ENCODE measurements at places on chromosomes 3 and 15.

DNA sequence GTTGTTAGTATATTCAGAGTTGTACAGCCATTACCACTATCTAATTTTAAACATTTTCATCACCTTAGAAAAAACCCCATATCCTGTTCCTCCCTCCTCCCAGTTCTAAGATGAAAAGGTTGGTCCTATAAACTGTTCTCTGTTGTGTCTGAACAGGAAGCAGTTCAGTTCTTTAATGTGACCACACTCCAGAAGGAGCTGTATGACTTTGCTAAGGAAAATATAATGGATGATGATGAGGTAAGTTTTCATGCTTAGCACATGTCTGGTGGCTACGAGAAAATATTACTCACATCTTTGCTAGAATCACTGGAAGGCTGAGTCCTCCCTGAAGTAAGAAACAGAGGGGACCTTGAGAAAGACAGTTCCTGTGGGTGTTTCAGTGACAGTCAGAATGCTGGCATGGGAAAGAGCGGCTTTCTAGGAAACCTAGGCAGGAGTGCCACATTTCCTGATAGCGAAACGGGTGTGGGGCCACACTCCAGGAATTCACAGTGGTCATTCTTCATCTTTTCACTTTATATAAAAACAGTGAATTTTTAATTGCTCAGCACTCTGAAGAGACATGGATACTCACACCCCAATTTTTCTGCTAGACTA is 20.3 kb downstream of the CRTAP start:
- DNase-seq, result no peak

DNA sequence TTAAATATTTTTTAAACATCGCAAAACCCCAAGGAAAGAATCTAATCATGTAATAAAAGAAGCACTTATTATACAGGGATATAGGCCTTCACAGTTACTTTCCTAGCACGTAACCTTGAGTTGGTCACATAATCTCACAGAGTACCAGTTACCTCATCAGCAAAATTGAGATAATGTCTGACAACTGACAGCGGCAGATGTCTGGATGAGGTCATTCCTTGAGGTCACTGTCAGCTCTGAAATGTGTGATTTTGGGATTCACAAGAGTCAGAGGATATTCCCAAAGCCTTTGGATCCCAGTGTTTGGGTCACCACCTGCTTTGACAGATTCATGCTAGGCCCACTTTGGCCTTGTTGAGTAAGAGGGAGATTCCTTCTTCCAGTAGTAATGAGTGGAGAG is 151.4 kb upstream of the SEMA6D start:
- DNase-seq, result no peak

- no peak for DNase-seq
Measured at GRCh38 chr3:135719449-135719848, 246.1 kb upstream of the PPP2R3A start.

GRCh38 chr15:70306081-70306480 is 208.4 kb upstream of the TLE3 start:
- DNase-seq, result no peak

DNA sequence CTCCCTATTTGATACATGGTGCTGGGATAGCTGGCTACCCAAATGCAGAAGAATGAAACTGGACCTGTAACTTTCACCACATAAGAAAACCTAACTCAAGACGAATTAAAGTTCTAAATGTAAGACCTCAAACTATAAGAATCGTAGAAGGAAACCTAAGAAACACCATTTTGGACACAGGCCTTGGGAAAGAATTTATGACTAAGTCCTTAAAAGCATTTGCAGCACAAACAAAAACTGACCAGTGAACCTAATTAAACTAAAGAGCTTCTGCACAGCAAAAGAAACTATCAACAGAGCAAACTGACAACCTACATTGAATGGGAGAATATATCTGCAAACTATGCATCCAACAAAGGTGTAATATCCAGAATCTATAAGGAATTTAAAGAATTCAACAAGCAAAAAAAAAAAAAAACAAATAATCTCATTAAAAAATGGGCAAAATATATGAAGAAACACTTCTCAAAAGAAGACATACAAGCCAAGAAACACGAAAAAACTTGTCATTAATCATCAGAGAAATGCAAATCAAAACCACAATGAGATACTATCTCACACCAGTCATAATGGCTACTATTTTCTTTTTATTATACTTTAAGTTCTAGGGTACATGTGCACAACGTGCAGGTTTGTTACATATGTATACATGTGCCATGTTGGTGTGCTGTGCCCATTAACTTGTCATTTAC is 37.0 kb downstream of the HDGFL3 start:
- DNase-seq, result no peak

- no peak for DNase-seq
Measured at GRCh38 chr3:10438902-10439610, 66.3 kb downstream of the ATP2B2 start.

DNA sequence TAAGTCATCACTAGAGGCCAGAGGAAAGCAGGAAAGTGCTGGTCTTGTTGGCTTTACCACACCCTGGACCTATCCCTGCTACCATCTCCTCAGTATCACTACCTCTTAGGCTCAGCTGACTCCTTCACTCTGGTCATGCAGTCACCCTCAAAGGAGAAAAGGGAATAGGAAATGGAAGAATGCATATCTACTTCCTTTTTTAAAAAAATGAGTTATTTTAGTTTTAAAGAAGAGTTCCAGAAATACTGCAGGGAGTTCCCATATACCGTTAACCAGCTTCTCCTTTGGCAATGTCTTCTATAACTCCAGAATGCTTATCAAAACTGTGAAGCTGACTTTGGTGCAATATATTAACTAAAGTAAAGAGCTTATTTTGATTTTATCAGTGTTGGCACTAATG is 688.6 kb downstream of the DIPK2A start:
- no peak for DNase-seq

DNA sequence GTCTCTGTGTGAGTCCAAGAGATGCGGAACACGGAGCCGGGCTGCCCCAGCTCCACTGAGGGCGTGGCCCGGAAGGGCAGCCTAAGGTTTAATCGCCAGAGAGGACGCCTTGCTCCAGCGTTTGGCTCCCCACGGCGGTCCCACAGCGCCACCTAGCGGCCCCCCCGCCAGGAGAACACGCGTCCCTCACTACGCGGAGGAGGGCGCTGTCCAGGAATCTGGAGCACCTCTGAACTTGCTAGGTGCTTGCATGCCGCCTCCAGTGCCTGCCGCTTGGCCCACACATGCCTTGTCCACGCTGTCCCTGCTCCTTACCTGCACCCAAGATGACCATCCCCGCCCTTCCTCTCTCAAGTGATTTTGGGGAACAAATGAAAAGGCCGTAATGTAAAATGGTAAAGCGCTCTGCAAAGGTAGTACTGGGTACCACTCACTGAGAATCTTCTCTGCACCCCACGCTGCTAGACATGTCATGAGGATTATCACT is 14.4 kb upstream of the MRPS22 start:
- peak; percentile 88 for DNase-seq

DNA sequence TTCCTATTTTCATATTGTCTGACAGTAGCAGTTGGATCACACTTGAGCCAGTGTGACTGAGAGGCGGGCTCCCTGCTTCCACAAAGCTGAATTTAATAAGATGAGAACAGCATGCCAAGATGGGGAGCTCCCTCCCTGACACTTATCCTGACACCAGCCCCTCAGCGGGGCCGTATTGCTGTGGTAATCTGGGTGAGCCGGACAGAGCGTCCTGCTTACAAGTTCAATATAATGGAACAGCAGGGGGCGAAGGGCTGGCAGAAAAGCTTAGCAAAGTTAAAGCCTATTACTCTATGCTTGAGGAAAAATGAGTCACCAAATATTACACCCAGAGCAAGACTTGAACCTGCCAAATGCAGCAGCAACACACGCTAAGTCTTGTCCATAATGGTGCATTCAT is 163.8 kb upstream of the CMC1 start:
- DNase-seq, result peak; percentile 31

DNA sequence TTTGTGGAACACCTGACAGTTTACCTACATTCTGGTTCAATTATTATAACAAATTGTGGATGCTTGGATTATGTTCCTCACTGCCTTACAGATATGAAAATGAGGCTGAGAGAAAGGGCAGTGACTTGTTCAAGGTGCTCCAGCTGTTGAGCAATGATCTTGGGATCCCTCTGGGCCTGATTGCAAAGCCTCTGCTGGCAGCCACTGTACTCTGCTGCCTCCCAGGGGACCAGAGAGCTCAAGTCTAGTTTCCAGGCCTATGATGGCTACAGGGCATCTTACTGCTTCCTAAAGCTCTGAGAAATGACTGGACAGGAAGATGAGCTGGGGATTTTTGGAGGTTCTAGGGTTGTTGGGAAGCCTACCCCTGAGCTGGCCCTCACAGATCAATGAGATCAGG is 2.3 kb upstream of the SHC4 start:
- DNase-seq, result no peak

DNA sequence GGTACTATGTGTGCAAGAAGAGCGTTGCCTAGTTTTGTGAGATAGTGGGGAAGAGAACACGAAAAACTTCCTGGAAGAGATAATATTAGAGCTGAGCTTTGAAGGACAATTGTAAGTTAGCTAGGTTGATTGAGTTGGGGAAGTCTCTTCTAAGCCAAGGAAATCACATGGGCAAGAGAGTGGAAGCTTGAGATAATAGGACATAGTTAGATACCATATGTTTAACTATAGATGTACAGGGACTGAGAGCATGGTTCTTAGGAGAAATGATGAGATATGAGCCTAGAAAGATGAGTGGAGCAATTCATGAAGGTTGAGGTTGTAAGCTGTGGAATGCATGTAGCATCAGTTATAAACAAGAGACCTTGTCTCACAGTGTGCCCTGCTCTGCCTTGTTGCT is 30.1 kb upstream of the AQP9 start:
- DNase-seq, result no peak

DNA sequence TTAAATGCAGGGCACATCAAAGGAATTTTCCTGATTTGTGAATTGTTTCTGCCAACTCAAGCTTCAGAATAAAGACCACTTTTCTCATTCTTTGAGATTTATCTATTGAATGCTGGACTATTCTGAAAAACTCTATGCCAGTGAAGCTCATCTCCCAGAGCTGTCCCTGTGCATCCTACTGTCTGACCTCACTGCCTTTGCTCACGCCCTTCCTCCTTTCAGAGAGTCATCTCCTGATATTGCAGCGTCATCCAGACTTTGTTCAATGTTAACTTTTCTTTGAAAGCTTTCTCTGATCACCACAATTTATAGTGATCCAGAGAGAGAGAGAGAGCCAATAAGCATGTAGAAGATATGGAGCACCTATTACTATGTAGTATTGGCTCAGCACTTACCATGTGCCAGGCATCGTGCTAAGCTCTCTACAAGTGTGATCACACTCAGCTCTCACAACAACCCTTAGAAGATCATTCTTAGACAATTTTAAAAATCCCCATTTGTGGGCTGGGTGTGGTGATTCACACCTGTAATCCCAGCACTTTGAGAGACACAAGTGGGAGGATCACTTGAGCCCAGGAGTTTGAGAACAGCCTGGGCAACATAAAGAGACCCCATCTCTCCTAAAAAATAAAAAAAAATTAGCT is 30.2 kb upstream of the TLE3 start:
- DNase-seq, result no peak

GRCh38 chr15:89441295-89441812 is 55.0 kb downstream of the RHCG start:
- no peak for DNase-seq

DNA sequence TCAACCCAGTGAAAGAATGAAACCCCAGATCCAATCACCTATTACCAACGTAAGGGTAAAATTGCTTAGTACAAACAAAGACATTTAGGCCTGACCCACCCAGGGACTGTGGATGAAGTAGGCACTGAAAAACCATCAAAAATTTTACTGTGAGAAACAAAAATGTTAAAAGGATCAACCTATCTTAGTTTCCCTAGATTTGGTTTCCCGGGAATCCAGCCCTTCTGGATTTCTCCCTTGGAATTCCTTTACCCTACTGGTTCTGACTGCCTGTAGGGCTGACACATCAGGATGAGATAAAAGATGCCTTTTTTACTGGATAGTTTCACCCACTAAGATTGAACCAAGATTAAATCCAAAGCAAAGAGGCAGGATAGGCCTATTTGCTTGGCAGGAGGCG is 102.7 kb downstream of the SCAPER start:
- no peak for DNase-seq

GRCh38 chr15:49330166-49330565 is 92.9 kb upstream of the FGF7 start:
- no peak for DNase-seq

DNA sequence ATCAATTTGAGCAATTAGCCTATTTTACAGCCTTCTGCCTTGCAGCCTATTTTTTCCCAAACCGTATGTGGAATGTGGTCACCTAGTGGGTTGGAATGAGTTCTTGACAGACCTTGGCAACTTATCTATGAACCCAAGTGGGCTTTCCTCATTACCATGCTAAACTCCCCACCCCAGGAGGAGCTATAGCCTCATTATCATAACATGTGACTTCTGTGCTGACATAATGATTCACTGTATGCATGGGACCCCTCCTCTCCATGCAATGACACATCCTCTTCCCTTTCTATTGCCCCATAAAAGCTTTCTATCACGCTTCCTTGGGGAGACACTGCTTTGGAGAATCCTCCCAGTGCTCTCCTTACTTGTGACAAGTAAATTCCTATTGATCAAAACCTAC is 83.5 kb upstream of the FHIT start:
- no peak for DNase-seq

GRCh38 chr3:122799322-122799721 is 4.5 kb downstream of the SLC49A4 start:
- no peak for DNase-seq

DNA sequence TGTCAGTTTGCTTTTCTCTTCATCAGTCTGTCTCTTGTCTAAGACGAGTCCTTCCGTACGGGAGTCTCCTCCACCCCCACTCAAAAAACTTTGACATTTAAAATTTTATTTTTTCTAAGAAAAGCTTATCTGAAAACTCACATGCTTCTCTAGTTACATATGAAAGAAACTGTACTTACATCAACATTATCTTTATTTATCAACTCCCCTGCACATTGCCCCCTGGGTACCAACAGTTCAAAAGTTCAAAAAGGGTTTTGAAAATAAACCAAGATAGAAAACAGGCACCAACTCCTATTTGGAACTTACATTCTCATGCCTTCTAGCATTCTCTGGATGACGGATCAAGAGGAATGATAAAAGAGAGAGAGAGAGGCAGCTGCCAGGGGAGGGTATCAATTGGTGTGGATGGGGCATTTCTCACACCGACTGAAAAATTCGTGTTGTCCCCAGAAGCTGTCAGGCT is 182.5 kb downstream of the FOXP1 start:
- no peak for DNase-seq

GRCh38 chr3:171712171-171712938 is 97.9 kb downstream of the PLD1 start:
- no peak for DNase-seq

DNA sequence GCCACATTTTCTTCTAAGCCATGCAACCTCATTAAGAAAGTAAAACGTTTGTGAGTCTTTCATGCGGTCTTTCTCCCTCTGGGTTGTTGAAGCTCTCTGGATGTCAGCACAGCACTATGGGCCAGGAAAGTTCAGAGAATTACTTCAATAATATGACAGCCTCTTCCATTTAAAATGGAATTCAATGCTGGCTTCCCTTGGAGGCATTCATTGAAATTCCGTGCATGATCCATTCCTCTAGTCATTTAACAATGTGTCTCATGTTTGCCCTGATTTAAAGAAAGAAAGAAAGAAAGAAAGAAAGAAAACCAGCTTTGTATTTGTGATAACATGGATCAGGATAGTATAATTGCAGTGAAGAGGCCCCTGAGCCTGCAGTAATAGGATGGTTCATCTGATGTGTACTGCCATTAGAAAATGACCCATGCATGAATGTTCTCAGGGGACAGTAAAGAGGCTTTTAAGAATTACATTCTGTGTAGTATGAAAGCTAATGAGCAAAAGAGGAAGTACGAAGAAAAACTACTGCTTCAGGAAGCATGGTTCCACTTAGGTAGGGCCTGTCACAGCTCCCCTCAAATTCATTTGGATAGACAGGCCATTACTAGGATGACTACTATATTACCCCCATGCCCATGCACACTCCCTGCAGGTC is 146.0 kb downstream of the ARPP21 start:
- DNase-seq, result no peak
